ENCODE measurements at places on chromosomes 7 and 10.

DNA sequence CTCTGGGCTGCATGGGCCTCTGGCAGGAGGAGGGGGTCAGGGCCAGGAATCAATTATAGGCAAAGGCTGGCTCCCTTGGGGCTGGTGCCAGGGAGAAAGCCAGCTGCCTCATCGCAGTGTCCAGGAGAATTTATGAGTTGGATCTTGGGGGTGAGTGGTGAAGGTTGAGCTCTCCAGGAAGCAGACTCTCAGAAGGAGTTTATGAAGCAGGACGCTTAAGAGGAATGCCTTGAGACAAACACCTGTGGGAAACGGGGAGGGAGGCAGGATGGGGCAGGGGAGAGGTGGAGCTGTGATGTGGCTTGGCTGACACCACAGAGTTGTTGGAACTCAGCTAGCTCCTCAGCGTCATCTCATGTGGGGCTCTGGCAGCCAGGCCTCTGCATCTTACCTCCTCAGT is 428.5 kb downstream of the RPS24 start:
- DNase-seq: no peak

DNA sequence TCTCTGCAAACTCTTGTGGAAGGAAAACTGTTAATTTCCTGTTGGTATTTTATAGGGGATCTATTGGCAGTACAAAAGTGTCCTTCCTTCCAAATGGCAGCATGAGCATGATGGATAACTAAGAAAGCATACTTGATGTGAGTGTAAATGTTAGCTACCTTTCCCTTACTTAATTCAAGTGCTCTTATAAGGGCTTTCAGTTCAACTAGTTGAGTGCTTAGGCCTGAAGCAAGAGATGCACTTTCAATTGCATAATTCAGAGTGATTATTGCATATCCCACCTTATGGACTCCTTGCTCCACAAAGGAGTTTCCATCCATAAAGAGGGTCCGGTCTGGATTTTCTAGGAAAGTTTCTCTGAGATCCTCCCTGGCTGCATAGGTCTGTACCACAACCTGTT is 56.3 kb upstream of the CYP2C8 start:
- no peak for DNase-seq

- DNase-seq: no peak
These were observed 148.4 kb upstream of the STEAP1 start for GRCh38 chr7:90005836-90006235.

DNA sequence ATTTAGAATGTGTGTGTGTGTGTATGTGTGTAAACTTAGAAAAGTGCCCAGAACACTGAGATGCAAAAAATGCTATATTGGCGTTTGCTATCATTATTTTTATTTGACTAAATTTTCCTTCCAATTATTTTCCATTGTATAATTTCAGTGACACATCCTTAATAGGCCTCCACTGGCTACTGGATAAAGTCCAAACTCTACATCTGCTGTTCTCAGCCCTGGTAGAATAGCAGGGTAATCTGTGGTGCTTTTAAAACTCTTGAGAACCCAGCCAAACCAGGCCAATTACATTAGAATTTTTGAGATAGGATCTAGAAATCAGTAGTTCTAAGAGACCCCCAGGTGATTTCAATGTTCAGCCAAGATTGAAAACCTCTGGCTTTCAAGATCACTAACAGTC is 66.4 kb downstream of the ZNF503 start:
- no peak for DNase-seq

GRCh38 chr7:26777385-26777784 is 87.0 kb downstream of the SKAP2 start:
- DNase-seq: no peak

DNA sequence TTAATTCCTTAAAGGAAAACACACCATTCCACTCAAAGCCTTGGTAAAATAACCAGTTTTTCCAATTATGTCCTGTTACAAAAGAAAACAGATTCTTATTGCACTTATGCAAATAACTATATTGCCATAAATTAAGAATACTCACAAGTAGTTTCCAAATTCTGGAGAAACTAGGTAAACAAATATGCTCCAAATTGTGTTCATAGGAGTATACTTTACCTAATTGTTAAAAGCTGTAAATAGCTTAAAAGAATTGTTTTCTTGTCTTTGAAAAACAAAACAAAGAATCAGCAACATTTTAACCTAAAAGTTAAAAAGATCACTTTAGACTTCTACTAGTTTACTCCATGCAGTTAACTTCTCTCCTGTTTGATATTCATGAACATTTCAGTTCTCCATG is 38.9 kb upstream of the LRGUK start:
- DNase-seq: no peak

DNA sequence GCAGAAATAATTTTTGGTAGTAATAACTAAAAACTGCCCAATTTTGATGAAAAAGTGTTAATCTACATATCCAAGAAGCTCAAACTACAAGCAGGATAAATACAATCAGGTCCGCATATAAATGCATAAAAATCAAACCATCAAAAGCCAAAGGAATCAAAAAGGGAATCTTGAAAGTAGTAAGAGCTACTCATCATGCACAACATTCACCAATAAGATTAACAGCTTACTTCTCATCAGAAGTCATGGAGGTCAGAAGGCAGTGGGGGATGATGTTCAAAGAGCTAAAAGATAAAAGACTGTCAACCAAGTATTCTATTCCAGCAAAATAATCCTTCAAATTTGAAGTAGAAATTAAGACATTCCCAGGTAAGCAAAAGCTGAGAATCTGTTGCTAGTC is 76.4 kb downstream of the CRPPA start:
- DNase-seq: no peak

- DNase-seq: no peak
These were observed 280.5 kb downstream of the WDR11 start for GRCh38 chr10:121131426-121132265.

DNA sequence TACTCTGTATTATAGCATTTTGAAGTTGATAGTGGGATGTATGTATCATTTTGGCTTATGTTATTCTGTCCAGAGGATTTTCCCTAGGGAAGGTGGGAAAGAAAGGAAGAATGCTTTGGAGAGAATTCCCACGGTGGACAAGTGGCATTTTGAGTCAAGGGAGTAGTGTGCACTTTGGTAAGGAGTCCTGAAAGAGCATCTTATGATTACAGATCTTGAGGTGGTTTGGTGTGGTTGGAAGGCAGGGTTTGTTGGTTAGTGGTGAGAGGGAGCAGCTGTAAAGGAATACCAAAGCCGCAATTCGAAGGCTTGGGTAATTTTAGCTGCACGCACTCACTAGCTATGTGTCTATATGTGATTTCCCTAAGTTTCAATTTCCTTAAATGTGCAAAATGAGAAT is 16.1 kb downstream of the CCSER2 start:
- DNase-seq: no peak

DNA sequence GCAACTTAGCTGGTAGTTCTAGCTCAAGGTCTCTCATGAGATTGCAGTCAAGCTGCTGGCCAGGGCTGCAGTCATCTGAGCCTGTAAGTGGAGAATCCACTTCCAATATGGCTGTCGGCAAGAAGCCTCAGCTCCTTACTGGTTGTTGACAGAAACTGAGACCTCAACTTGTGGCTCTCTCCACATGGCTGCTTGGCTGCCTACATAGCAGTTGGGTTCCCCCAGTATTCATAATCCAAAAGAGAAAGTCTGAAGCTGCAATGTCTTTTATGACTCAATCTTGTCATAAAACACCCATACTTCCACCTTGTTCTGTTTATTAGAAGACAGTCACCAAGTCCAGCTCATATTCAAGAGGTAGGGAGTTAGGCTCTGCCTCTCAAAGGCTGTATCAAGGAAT is 334.9 kb upstream of the KMT2E start:
- DNase-seq: no peak

GRCh38 chr10:119404719-119405519 is 137.6 kb downstream of the RGS10 start:
- DNase-seq: no peak

DNA sequence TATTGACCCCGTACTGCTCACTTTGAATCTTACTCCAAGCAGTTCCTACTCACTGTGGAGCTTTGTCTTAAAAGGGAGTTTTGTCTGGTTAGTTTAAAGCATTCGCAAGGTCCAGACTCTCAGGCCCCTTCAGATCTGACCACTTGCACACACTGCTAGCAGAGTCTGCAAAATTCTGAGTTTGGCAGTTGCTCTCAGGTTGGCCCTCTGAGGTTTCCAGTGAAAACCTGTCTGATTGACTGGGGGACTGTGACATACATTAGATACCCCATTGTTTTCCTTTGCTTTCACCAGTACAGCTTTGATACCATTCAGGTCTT is 149.2 kb downstream of the XPNPEP1 start:
- no peak for DNase-seq

- no peak for DNase-seq
These were observed 2.8 kb upstream of the GNAI1 start for GRCh38 chr7:80131675-80132435.

GRCh38 chr7:95482424-95482823 is 3.3 kb upstream of the ASB4 start:
- no peak for DNase-seq

- DNase-seq: no peak
These were observed 307.7 kb upstream of the NFE2L3 start for GRCh38 chr7:25844102-25844870.

GRCh38 chr10:76902949-76903348 is 734.7 kb downstream of the KCNMA1 start:
- DNase-seq: no peak

DNA sequence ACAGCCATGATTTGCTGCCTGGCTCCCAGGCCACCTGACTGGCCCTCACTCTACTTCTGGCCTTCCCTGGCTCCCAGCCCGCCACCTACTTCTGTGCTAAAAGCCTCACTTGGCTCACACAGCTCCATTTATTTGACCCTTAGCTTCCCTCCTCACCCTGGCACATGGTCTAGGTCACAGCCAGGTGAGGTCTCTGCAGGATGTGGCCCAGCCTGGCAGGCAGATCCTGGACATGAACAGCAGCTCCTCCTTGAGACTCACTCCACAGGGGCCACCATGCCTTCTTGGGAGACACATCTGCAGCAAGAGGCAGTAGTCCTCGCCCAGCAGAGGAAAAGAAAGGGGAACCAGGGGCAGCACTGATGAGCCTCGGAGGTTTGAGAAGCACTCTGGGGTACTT is 64.6 kb downstream of the GRID1 start:
- no peak for DNase-seq

GRCh38 chr10:15751046-15751445 is 31.3 kb upstream of the ITGA8 start:
- no peak for DNase-seq

DNA sequence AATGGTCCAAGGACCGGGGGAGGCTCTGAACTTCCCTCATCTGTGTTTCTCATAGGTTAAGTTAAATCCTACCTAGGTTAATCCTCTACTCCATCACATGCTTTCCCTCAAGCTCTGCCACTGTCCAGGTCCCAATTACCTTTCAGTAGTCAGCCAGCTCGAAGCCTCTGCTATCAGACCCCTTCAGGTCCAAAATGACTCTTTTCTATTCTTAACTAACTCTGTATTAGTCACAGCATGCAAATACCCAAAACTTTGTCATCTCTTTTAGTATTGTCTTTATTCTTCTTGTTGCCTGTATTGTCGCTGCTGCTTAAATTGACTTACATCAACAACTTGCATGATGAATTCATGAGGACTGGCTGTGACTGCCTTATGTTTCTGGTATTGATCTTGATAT is 15.3 kb downstream of the PPP1R17 start:
- DNase-seq: no peak
